Non-pigmented ciliary epithelial cell (primary cell): ENCODE measurements at places on chromosomes 6 and 20.

GRCh38 chr6:107711412-107712236 is 112.5 kb downstream of the SCML4 start:
- DNase-seq, result no peak

GRCh38 chr6:33279257-33279695 is 2.4 kb downstream of the B3GALT4 start:
- no peak for DNase-seq

GRCh38 chr20:59015812-59016711 is 3.2 kb upstream of the TUBB1 start:
- no peak for DNase-seq

- no peak for DNase-seq
Observed at GRCh38 chr6:83038246-83038645, 27.4 kb downstream of the UBE3D start.

GRCh38 chr6:82035526-82035925 is 212.0 kb downstream of the IBTK start:
- DNase-seq, result no peak

GRCh38 chr6:5486214-5486613 is 224.9 kb downstream of the FARS2 start:
- no peak for DNase-seq

DNA sequence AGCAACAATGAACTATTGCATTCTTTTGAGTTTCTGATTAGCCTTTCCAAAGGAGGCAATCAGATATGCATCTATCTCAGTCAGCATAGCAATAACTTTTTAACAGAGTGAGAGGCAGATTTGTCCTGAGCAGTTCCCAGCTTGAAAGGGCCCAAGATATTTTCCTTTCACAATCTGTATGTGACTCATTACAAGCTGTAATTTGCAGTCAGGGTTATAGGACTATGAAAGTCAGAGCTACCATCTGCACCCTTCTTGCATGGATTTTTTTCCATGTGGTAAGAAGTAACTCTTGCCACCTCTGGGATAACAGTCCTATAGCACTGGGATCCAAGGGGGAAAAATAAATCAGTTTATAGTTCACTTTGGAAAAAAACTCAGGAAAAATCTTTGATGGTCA is 318.2 kb upstream of the RGS17 start:
- DNase-seq, result no peak

GRCh38 chr20:34091637-34092200 is 20.3 kb downstream of the EIF2S2 start:
- DNase-seq, result no peak

- DNase-seq, result no peak
Observed at GRCh38 chr6:56714273-56714672, 71.6 kb upstream of the DST start.

DNA sequence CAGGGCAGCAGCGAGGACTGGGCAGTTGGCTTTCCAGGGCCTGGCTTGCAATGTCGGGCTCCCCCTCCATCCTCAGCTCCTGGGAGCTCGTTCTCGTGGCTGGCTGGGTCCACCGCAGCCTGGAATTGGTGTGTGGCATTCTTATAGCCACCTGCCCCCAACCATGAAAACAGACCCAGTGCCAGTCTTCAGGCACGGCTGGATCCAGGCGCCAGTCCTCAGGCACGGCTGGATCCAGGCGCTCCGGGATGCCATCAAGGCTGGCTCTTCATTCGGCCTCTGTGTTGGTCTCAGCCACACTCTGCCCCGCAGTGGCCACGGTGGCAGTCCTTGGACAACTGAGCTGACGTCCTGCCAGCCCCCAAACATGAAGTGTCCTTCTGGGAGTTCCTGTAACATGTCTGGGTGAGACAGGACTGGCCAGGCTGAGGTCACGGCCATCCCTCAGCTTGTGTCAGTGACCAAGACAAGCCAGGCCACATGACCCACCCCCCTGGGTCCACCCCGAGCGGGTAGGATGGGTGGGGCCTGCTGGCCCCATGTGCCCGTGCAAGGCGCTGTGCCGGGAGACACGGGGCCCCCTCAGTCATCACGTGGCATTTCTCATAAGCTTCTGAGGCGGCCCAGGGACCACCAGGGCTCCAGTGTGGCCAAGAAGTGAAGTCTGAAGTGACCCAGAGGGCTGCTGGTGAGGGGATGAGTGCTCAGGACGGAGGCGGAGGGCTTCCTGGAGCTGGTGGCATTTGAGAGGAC is 99.0 kb downstream of the TAF4 start:
- no peak for DNase-seq

DNA sequence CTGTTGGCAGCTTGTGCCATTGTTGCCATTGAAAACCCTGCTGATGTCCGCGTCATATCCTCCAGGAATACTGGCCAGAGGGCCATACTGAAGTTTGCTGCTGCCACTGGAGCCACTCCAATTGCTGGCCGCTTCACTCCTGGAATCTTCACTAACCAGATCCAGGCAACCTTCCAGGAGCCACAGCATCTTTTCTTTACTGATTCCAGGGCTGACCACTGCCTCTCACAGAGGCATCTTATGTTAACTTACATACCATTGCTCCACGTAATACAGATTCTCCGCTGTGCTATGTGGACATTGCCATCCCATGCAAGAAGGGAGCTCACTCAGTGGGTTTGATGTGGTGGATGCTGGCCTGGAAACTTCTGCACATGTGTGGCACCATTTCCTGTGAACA is 221.8 kb upstream of the FAM83B start:
- peak; percentile 58 for DNase-seq

- no peak for DNase-seq
Observed at GRCh38 chr6:112651239-112651638, 304.1 kb downstream of the RFPL4B start.

- no peak for DNase-seq
Observed at GRCh38 chr20:20024942-20025341, 7.8 kb downstream of the NAA20 start.

- DNase-seq, result no peak
Observed at GRCh38 chr6:107567643-107568042, 77.7 kb downstream of the SOBP start.

DNA sequence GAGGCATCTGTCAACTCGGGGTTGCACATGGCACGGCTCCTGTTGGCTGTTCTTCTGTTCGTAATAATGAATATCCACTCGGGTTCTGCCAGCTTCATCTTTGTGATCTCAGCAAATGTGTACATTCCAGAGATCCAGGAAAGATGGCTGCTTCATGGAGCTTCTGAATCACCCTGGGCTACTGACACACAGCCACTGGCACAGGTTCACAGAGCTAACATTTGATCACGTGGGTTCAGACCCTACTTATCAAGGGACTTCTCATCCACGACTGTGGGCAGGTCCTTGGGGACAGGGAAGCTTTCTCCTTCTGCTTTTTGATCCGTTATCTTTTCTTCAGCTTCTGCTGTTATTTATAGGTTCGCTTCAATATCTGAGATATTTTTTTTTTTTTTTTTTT is 18.1 kb downstream of the PPP1R3G start:
- no peak for DNase-seq

- no peak for DNase-seq
Observed at GRCh38 chr6:37382994-37383765, 29.4 kb downstream of the RNF8 start.

- no peak for DNase-seq
Observed at GRCh38 chr20:34715384-34715783, 11.2 kb downstream of the TP53INP2 start.

DNA sequence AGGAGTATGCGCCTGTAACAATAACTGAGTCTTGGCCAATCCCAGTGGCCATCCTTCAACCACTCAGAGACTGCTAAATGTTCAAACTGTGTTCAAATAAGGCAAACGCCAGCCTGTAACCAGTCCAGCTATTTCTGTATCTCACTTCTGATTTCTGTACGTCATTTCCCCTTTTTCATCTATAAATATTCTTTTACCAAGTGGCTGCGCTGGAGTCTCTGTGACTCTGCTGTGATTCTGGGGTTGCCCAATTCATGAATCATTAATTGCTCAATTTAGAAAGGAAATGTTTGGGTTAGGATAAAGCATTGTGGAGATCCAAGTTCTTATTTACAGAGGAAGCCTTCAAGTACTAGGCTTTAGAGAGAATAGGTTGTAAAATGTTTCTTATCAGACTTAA is 89.8 kb upstream of the UST start:
- no peak for DNase-seq

DNA sequence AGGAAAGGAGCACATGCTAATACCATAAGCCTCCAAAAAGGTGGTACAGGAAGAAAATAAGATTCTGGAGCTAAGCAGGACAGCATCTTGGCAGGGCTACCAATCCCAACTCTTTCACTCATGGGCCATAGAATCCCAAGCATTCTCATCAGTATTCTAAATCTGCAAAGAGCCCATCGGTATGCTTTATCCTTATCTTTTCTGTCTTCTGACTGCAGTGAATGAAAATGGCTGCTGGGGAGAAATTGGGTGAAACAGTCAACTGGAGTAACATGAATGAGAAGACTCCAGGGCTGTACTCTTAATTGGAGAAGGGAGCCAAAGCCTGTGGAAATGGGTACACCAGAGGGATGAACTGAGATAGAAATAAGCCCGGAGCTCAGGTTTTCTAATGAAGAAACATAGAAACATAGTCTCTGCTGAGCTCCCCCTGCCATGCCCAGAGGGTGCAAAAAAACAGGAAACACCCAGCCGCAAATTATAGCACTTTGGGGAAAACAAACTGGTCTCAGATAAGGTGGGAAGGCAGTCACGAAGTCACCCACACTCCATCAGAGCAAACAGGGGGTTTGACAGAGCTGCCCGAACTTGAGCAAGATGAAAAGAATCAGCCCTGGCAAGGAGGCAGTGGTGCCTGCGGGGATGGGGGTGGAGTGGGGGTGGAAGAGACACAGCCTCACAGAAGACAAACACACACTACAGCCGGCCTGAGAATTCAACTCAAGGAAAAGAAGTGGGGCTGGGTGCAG is 35.4 kb upstream of the E2F3 start:
- no peak for DNase-seq

DNA sequence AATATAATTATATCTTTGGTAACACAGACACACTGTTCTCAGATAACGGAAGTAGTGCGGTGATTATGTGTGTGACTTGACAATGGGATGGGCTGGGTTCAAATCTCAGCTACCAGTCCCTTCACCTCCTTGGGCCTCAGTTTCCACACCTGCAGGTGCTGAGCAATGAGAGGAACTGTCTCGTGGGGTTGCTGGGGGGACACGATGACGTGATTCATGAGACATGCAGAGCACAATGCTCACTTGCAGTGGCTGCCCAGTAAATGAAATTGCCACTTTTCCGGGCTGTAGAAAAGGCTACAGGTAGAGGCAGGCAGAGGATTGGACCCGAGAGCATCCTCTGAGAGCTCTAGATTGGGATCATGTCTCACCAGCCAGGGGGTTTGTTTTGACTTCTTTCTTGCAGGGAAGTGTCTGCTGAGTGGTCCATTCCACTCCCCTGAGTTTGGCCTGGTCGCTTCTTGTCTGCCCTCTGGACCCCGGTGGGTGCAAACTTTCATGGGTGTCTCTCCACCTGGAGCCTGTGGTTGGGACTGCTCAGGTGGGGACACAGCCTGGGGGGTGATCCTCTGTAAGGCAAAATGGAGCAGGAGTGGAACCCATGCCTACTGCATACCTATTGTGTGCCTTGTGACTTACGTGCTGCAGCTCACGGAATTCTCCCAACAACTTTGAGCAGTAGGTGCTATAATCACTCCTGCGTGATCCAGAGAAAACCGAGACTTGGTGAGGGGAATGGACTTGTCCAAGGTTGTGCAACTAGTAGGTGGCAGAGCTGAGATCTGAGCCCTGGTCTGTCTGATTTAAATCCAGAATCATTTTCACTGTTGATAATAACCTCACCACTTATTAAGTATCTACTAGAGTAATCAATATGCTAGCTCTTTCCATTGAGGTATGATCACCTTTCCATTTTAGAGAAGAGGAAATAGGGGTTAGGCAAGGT is 147.2 kb downstream of the CEBPB start:
- no peak for DNase-seq

- DNase-seq, result peak; percentile 83
Observed at GRCh38 chr6:11586536-11586935, 49.0 kb downstream of the TMEM170B start.

GRCh38 chr20:57089699-57090144 is 176.7 kb downstream of the BMP7 start:
- no peak for DNase-seq

DNA sequence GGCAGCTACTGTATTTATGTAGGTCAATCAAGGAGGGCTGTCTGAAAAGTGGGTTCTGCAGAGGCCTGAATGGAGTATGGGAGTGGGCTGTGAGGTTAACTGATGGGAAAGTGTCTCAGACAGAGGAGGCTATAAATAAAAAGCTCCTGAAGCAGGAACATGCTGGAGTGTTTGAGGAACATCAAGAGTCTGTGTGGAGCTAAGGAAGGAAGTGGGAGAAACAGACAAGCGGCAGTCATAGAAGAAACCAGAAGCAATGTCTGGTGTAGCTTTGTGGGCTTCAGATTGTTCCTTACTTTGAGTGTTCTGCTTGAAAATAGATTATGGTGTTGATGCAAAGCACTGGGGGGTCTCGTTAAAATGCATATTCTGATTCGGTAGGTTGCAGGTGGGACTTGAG is 101.5 kb upstream of the OGFRL1 start:
- DNase-seq, result no peak

- no peak for DNase-seq
Observed at GRCh38 chr6:37646097-37646864, 51.4 kb downstream of the MDGA1 start.

GRCh38 chr6:163872335-163872734 is 457.8 kb downstream of the QKI start:
- DNase-seq, result no peak

- DNase-seq, result no peak
Observed at GRCh38 chr6:88141561-88142296, 24.4 kb downstream of the CNR1 start.

DNA sequence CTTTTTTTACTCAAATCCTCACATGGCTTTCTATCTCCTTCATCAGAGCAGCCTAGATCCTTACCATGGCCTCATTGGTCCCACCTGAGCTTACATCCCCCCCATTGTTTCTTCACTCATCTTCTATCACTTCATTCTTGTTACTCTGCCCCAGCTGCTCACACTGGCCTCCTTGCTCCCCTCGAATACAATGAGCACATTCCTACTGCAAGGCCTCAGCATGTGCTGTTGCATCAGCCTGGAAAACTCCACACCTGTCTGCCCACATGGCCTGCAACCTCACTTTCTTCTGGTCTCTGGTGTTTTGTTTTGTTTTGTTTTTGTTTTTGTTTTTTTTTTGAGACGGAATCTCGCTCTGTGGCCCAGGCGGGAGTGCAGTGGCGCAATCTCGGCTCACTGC is 212.6 kb downstream of the TBX18 start:
- no peak for DNase-seq

DNA sequence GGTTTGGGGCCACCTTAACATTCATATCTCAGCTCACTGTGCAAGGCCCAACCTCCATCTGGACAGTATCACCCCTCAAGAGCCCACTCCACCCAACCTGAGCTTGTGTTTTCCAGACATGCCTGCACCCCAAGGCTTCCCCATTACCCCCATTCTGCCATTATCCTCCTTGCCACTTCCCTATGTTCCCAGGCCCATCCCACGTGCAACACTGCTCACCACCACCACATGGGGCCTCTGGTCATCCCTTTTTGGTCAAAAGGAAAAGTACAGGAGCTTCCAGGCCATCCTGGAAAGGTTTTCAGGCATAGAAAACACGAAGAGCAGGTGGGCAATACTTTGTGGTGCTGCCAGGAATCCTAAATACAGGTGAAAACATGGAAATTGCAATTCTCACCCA is 140.3 kb downstream of the SYNDIG1 start:
- DNase-seq, result no peak

- no peak for DNase-seq
Observed at GRCh38 chr6:160859822-160860221, 131.7 kb upstream of the MAP3K4 start.

- no peak for DNase-seq
Observed at GRCh38 chr6:25448965-25449538, 169.9 kb downstream of the CARMIL1 start.
